ENCODE measurements at places on chromosomes 13 and 19. TPM values are rescaled to one million over a fixed set of nuclear protein-coding genes. Genes with fewer than 3 reads are reported as not detected.

The IGFL1 gene
- total RNA-seq, result not detected

GRCh38 chr13:20624213-20624612 is 57.3 kb downstream of the IFT88 start:
- DNase-seq, result no peak

The ZSCAN4 gene
- total RNA-seq, result not detected

GRCh38 chr19:42386974-42387707 is 3.0 kb downstream of the CNFN start:
- DNase-seq, result peak; percentile 61

GRCh38 chr19:17389957-17390664 is 3.9 kb downstream of the CCDC194 start:
- no peak for DNase-seq

- no peak for DNase-seq
Measured at GRCh38 chr13:20654156-20654555, 49.3 kb upstream of the IL17D start.

DNA sequence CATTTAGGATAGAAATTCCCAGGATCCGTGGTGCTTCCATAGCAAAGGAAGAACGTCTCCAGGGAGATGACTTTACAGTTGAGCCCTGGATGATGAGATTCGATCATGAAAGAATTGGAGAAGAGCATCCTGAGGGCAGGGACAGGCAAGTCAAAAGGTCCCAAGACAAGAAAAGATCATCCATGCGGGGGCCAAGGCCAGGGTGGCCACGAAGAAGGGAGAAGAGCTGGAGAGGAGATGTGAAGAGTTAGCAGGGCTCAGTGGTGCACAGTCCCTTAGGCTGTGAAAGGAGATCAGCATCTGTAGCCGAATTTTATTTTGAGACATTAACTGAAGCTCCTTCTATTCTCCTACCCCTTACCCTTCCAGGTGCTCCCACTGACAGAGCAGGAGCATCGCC is 28.9 kb downstream of the OR10H4 start:
- DNase-seq, result no peak

DNA sequence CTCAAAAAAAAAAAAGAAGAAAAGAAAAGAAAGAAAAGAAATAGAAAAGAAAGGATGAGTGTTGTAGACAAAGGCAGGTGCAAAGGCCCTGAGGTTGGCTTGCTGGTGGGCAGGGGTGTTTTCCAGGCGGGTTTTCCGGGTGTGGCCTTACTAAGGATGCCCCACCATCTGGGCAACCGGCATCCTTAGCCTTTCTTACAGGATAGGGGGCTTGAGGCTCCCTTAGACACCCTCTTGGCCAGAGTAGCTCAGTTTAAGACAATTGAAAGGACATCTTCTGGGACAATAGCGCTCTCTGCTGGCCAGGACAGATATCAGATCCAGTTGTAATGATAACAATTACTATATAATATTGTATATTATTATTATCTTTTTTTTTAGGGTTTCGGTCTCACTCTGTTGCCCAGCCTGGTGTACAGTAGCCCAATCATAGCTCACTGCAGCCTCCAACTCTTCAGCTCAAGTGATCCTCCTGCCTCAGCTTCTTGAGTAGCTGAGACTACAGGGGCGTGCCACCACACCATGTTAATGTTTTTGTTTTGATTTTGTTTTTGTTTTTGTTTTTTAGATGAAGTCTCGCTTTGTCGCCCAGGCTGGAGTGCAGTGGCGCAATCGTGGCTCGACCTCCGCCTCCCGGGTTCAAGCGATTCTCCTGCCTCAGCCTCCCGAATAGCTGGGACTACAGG is 1.4 kb upstream of the QTRT1 start:
- DNase-seq, result peak; percentile 67

DNA sequence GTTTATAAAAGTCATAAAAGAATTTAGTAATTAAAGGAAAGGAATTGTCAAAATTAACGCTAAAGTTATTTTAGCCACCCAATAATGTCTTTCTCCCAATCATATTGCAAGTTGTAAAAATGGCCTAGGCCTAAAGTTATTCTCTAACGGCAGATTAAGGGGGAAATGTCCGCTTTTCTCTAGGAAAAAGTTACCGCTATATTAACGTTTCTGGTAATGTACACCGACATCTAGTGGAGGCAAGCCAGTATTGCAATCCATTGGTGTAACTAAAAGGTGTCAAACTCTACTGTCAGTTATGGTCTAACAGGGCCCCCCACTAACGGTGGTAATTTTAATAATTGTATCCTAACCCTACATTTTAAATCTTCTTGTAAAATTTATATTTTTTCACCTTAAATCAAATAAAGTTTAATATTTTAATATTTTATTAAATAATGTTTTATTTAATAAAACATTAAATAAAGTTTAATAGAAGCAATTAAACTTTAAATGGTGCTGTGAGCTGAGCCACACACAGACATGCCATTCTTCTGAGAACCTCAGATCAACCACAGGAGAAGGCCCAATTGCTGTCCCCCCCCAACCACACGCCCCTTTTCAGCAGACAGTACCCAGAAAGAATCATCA is 35.9 kb upstream of the ZSCAN5A start:
- DNase-seq, result peak; percentile 54

- DNase-seq, result no peak
Measured at GRCh38 chr13:68078874-68079273, 848.7 kb upstream of the PCDH9 start.
